Sciatic nerve (tissue), 2 donors: ENCODE measurements at places on chromosomes 2 and 18. TPM values are rescaled to one million over a fixed set of nuclear protein-coding genes. Genes with fewer than 3 reads are reported as not detected.

Gene ABHD1
- total RNA-seq: 3.6 TPM

GRCh38 chr2:174749793-174750192, 14.5 kb downstream of the CHRNA1 start:
- DNase-seq: no peak

- no peak for DNase-seq
Measured at GRCh38 chr18:8507361-8507760, 101.9 kb upstream of the RAB12 start.

DNA sequence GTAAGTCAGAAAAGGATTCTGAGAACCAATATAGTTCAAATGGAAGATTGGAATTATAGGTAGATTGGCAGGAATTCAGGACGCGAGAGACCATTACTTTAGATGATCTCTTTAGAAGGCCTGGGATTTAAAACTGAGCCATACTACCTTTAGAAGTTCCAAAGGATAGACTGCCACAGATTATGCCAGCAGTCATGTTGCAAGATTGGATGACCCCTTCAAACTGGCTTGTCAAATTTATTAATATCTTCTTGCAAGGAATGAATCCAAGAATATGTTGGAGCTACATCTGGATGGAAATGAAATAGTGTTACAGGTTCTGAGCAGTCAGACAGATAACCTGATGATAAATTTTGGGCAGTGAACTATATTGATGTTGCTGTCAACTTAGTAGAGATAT, 22.0 kb downstream of the BABAM2 start:
- DNase-seq: no peak
